ENCODE measurements at places on chromosomes 3 and 15.

- DNase-seq: no peak
Measured at GRCh38 chr15:82186719-82187406, 75.7 kb downstream of the EFL1 start.

GRCh38 chr15:36429707-36430106 is 149.7 kb upstream of the CDIN1 start:
- DNase-seq: no peak

DNA sequence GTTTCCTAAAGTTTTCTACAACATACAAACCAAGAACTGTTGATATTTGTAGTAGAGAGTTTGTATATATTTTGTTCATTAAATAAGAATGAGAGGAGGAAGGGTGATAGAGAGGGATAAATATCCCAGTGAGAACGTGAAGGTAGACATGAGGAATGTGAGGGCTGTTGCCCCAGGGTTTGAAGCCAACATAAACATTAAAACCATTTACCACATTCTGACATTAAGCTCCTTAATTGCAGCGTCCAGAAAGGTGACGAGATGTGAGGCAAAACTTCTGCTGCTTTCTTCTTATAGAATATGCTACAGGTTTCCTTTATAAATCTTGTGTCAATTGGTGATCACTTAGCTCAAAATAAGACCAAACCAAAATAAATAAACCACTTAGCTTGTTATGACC is 267.8 kb upstream of the CNTN4 start:
- DNase-seq: no peak

DNA sequence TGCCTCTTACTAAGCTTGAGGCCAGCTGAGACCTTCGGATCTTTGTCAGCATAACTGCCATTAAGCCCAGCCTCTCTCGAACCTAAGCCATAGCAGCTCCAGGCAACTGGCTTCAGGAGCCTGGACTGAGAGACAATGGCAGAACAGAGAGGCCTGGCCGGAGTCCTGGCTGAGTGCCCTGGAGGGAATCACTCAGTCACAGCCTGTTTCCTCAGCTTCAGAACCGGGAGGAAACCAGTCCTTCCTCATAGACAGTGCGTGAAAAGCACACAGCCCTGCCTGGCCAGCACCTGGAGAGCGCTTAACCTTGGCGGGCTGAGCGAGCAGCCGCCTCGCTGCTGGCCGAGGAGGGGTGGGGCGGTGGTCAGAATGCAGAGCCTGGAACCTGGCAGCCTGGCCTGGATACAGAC is 21.6 kb downstream of the RNU5B-1 start:
- no peak for DNase-seq

DNA sequence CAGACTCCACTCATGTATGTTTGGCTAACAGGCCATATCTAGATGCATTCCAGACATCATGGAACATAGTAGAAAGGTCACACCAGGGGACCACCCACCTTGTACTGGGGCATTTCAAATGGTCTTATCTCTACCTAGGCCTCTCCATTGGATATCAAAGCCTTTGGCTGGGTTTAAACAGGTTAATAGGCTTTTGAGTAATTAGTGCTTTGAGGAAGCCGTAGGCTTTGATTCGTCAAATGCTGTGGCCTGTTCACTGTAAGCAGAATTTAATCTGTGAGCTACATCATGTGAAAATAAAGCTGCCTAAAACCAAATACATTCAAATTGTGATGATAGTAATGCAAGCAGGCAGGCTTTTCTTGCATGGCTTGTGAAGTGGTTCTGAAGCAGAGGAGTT is 129.5 kb downstream of the ST8SIA2 start:
- no peak for DNase-seq

DNA sequence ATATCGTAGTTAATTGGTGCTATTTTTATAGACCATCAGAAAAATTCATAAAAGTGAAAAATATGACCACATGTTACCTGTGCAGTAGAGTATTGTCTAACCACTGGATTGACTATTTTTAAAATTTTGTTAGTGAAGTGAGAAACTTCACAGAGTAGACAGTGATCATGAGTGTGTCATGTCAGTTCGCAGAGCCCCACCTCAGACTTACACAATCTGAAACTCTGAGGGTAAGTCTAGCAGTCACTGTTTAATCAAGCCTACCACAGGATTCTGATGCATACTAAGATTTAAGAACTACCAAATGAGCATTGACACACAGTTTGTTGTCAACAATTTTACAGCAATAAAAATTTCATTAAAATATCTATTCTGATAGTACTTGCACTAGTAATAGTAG is 552.9 kb upstream of the SUCLG2 start:
- no peak for DNase-seq

DNA sequence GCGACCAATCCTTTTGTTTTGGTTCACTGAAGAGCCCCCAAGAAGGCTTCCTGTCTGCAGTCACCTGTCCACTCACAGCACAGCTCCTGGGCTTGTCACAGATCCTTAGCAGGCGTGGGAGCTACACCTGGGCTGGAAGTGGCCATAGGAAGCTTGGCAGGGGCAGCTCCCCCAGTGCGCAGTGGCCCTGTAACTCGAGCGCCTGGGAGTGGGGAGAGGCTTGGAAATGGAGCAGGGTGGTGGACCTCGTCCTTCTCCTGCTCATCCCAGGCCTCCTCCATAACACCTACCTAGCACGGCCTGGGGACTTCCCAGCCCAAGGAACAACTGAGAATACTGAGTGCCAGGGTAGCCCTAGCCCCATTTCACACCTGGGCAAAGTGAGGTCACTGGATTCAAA is 19.3 kb upstream of the TGM5 start:
- no peak for DNase-seq

DNA sequence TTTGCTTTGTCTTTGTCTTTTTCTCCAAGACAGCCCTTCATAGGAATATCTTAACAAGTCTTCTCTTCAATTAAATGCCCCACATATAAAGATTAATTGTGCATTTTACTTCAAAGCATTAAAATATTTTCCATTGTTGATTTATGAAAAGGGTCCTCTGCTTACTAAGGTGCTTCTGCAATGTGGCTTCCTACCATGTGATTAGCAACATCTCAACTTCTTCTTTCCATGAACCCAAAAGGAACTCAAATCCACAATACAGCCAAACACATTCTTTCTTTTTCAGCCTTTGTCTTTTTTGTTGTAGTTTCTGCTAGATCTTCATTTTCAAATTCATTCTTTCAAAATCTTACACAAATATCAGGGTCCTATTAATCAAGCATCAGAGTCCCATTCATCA is 309.2 kb downstream of the NSUN3 start:
- no peak for DNase-seq
